ENCODE measurements at places on chromosomes 7 and 10. TPM values are rescaled to one million over a fixed set of nuclear protein-coding genes. Genes with fewer than 3 reads are reported as not detected.

The ADIRF gene
- total RNA-seq, result 3.2 TPM

The ELN gene
- 27.0 TPM for total RNA-seq

The ICA1 gene
- total RNA-seq, result 18.3 TPM

The NODAL gene
- total RNA-seq, result 1.00 TPM

All from cerebellum (tissue), 4 donors.